SK-N-SH treated with all-trans-retinoic acid at 6 μM for 48 hours (cell line): ENCODE measurements at places on chromosomes 7 and 10.

GRCh38 chr7:107100824-107101223 lies 56.3 kb downstream of the PRKAR2B start:
- no peak for ATAC-seq

- ATAC-seq = no peak; the same call in 2 of the 3 replicates
These were observed 76.4 kb downstream of the CALN1 start for GRCh38 chr7:72335561-72336381.

- no peak for ATAC-seq
These were observed 410.9 kb downstream of the TYW1 start for GRCh38 chr7:67407392-67408071.

- ATAC-seq = no peak
These were observed 117.8 kb downstream of the GPR37 start for GRCh38 chr7:124647630-124648306.

DNA sequence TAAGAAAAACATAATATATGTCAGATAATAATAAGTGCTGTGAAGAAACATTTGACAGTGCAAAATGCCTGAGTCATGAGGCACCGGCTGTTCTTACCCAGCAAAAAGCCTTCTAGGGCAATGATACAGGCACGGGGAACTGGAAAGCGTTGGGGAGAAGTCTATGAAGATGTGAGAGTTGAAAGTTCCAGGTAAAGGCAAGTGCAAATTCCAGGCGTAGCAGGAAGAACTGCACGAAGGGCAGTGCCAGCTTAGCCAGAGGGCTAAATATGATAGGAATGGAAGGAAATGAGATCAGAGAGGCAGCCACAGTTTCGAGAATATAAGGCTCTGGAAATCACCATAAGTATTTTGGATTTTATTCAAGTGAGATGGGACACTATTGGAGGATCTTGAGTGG lies 87.0 kb downstream of the IPMK start:
- ATAC-seq = peak; percentile 39; the same call in 1 of the 3 replicates

DNA sequence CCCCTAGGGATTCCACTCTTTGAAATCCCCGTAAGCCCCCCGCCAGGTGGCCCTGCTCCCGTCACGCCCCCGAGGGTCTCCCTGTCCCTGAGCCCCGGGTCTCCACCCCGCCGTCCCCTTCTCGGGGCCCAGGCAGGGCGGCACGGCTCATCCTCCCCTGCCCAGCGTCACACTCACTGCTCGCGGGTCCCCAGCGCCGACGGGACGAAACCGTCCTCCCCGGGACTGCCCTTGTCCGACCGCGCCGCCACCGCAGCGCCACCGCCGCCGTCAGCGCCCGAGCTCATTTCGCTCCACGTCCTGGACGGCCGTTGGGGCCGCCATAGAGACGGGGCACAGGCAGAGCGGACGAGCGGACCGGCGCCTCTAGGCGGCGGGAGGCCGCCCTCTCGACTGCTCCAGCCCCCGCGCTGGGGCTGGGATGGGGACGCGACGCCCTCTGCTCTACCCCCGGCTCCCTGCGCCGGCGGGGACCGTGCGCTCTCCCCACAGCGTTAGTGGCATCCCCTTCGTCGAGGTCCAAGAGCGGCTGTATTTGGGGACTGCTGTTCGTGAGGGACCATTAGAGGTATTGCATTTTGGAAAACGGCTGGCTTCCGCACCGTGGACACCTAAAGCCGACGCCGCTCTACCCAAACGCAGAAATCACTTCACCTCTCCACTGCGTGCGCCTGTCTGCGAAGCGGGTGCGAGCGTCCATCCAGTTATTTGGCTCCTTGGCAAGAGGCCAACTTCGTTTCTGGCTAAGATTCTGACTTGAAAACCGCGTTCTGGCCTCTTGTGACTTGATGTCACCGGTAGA lies at the start of gene EEF1AKMT2:
Gene EEF1AKMT2 (minus strand): TSS at position 341 of the 802 bp plus-strand sequence. CDS start 54 bp downstream, at position 287.
- peak; percentile 99 for ATAC-seq

DNA sequence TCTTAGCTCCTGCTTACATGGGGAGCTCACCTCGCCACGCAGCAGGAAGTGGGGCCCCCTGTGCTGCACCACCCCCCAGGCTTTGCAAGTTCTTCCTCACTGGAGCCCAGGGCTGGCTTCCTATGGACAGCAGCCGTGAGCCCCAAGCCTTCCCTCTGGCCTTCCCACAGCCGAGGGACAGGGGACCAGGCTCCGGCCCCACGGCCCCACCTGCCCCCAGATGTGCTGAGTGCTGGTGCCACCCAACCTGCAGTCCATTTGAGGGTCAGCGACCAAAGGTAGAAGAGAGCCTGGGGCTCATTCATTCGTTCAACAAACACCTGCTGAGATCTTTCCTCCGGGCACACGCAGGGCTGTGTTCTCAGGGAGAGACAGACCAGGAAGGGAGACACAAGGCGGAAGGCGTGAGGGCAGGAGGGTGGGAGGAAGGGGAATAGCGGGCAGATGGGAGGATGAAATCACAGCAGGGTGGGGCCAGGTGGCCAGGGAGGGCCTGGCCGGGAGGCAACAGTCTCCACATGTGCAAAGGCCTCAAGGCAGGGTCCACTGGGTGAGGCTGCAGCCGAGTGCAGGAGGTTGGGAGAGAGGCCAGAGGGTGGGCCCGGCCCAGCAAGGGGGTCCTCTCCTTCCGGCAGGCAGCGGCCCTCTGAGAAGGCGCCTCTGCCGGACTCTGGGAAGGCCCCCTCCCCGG lies 100.1 kb downstream of the FOXL3 start:
- ATAC-seq = no peak

DNA sequence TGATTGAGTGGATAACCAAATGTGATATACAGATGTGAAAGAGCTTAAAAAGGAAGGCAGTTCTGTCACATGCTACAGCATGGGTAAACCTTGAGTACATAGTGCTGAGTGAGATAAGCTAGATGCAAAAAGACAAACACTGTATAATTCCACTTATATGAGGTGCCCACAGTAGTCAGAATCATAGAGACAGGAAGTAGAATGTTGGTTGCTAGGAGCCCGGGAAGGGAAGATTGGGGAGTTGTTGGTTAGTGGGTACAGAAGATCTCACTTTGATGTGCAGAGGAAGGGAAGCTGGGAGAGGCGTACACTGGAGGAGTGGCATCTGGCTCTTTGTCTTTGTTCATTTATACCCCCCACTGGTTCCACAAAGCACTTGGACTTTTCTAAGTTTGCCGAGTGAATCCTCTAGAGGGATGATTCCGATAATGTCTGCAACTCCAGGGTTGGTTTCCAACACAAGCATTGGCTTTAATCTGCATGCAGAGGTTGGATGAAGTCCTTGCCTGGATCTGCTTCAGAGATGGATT lies 39.5 kb downstream of the TSPAN14 start:
- ATAC-seq = no peak

GRCh38 chr7:130489140-130489983 lies 2.5 kb upstream of the MEST start:
- peak; percentile 85 for ATAC-seq

DNA sequence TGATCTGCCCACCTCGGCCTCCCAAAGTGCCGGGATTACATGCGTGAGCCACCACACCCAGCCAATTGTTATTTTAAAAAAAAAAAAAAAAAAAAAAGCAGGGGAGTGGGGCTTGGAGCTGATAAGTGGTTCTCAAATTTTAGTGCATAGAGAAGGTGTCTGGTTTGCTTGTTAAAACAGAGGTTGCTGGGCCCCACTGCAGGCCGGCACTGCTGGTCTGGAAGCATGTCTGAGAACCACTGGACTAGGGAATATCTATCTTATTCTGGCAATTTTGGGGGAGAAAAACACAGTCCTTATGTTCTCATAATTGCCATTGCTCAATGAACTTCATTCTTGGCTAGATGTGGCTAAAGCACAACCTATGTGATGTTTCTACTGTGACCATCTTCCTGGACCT lies 19.0 kb upstream of the FIGNL1 start:
- no peak for ATAC-seq

- no peak for ATAC-seq
These were observed 123.1 kb upstream of the CCDC6 start for GRCh38 chr10:60029475-60029874.

- ATAC-seq = no peak
These were observed 29.9 kb downstream of the ADRB1 start for GRCh38 chr10:114073395-114074186.

DNA sequence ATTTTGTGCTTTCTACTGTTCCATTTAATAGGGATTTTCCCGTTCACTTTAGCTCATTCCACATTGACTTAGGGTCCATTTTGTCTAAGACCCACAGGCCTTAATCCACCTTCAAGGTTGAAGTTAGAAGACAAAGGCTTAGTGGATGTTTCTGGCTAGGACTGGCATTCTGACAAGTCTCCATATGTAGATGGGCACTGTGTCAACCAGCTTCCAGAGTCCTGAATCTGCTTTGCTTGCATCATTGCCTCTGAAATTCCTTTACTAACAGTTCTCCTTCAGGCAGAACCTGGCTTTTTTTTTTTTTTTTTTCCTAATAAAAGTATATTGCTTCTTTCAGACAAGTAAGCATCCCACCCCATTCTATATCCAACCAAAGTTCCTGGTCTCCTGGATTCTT lies 69.6 kb upstream of the PDCD4 start:
- peak; percentile 63 for ATAC-seq

- ATAC-seq = no peak
These were observed 52.3 kb upstream of the PHYHIPL start for GRCh38 chr10:59124187-59124586.

DNA sequence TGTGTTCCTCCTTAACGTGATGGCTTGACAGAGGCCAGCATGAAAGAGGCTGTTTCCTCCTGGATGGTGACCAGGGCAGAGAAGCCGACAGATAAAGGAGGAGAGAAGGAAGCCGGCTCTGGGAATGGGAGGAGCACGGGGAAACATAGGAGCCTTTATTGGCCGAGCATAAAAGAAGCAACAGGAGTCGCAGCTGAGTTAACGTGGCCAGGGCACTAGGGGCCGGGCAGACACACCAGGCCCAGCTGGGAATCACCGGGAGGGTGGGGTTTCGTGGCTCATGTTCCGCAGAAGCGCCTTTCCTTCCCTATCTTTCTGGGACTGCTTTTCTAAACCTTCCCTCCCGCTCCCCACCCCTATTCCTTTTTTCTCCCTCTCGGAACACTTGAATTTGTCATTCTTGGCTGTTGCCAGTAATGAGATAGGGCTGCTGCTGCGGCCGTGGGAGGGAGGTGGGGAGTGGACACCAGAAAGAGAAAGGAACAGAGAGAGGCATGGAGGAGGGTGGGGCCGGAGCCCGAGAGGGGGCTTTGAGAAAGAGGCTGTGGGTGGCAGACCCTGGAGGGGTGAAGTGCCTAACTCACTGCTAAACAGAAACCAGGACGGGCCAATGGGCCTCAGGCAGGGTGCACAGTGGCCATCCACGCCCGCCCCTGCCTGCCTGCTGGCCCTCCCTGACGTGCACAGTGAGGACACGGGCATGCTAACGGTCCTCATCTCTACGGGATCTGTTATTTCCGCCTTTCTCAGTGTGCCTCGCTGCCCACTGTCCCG lies 65.2 kb downstream of the COL13A1 start:
- peak; percentile 90 for ATAC-seq

- ATAC-seq = no peak
These were observed 51.2 kb downstream of the SP8 start for GRCh38 chr7:20735346-20736065.

DNA sequence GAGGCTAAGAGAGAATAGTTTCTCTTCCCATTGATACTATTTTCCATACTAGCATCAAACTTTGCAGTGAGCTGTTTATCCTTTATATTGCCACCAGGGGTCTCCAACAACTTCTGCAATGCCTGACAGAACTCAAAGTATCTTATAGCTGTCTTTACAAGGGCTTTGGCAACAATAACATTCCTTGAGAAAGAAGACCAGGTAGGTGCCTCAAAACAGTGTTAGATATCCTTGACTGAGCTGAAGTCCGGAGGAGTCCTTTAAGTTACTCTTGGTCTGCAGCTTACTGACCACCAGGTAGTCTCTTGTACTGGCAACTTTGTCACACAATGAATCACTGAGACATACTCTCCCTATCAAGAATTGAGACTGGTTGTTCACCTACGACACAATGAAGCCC lies 30.0 kb upstream of the TES start:
- ATAC-seq = peak; percentile 96

- ATAC-seq = no peak
These were observed 321.9 kb downstream of the ACTR3B start for GRCh38 chr7:153081496-153081895.

GRCh38 chr10:127694580-127695193 lies 42.3 kb upstream of the FOXI2 start:
- peak; percentile 47; the same call in 2 of the 3 replicates for ATAC-seq

DNA sequence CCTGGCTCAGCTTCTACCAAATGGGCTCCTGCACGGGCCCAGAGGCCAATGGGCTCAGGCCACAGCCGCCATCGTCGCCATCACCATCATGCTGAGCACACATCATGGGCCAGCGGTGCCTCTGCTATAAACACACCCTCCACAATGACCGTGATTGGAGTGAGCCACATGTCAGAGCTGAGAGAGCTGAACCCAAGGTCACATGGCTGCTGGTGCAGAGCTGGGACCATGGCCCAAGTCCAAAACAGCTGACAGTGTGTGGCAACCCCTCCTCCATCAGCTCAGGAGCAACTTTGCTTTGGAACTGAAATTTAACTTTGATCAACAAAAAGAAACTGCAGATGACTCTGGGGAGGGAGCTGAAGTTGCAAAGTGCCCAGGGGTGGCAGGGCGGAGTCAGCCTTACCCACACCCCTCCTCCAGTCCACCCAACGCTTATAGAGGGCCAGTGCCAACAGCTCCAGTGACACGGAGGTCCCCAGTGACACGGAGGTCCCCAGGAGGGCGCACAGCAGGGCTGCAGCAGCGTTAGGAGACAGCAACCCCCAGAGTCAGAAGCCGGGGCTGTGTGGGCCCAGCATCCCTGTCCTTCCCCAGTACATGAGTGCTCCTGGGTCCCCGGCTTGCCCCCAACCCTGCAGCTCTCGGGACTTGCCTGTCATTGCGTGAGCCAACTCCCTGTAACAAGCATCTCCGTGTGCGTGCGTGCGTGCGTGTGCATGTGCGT lies 249.6 kb downstream of the ELFN1 start:
- no peak for ATAC-seq

- no peak for ATAC-seq
These were observed 206.7 kb upstream of the POT1 start for GRCh38 chr7:125136341-125136740.
